ENCODE measurements at places on chromosomes 1 and 21.
A peak's percentile ranks its signal among the peaks of the same experiment; 100 is the strongest.

DNA sequence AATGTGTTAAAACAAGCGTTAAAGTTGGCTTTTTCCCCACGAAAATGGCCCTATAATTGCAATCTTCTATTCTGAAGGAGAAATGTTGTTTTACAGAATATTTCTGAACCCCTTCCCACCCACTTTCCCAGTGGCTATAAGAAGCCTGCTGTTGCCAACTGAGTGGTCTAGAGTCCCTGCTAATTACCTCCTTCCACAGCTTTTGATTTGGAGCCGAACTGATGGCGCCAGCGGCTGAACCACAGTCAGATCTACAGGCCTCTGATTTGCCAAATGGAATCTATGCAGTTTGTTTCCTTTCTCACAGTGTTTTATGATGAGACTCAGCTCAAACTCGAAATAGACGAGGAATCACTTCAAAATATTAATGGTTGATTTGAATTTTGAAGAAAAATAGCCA, 76.0 kb upstream of the C1orf105 start:
- DNase-seq = no peak

GRCh38 chr1:24289937-24290595, 29.1 kb upstream of the GRHL3 start:
- no peak for DNase-seq

DNA sequence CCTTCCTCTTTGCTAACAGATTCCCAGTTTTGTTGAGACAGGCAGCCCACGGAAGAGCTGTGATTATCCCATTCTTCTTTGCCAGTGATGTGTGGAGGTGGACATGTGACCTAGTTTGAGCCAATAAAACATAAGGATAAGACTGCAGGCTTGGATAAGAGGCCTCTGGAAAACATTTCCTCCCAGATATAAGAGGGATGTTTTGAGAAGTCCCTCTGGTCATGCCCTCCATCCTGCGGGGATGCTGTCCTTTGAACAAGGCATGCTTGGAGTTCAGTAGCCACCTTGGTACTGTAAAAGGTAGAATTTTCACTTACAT, 155.7 kb downstream of the TM2D1 start:
- DNase-seq = no peak

GRCh38 chr1:219697682-219698081, 84.8 kb upstream of the ZC3H11B start:
- no peak for DNase-seq

GRCh38 chr1:26537951-26538352, 8.4 kb downstream of the RPS6KA1 start:
- peak; percentile 74 for DNase-seq

GRCh38 chr1:207603777-207604176, 41.2 kb upstream of the CR1L start:
- peak; percentile 5 for DNase-seq

GRCh38 chr1:172630056-172630818, 28.7 kb upstream of the FASLG start:
- no peak for DNase-seq

GRCh38 chr1:21855257-21856096, 43.4 kb downstream of the LDLRAD2 start:
- no peak for DNase-seq

DNA sequence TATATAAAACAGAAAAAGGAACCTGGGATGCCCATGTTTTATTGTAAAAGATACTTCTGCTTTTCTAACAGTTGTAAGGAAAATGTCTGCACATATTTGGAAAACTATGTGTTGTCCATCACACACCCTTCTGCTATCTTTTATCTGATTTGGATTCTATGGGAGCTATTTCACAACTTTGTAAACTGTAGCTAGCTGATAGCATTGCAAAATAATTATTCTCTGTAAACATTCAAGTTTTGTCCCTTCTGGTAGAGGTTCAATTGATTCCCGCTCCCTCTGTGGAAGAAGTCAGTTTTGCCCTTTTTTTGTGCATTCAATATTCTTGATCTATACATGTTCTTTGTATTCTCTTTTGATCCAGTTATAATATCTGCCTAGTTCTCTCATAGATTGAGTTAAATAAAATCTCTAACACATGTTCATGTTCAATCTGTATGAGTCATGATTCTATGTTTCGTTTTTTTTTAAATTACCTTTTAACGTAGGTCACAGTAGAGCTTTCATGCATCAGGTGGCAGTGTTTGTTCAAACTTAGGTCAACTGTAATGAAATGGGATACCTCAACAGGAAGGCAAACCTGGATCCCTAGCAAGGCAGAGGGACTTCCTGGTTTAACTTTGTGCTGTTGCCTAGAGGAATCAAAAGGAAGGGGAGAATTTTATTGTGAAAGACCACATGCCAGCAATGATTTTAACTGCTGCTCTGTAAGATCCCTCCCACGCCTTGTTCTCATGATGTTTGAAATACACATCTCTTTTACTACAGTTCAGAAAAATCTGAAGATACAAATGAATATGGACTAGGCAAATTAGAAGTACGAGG, 26.0 kb upstream of the BCL9 start:
- peak; percentile 78 for DNase-seq

DNA sequence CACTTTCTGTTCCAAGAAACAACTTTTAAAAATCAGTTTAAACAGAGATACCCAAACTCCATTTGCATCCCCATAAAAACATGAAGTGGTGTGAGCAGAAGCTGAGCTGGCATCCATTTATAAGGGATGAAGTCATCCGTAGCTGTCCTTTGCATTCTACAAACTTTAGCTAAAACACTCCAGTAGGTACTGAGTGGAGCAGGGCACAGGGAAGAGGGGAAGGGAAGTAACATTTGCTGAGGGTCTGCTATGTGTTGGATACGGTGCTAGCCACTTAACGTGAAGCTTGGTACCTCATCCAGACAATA, 32.9 kb downstream of the VWA5B1 start:
- DNase-seq = no peak

DNA sequence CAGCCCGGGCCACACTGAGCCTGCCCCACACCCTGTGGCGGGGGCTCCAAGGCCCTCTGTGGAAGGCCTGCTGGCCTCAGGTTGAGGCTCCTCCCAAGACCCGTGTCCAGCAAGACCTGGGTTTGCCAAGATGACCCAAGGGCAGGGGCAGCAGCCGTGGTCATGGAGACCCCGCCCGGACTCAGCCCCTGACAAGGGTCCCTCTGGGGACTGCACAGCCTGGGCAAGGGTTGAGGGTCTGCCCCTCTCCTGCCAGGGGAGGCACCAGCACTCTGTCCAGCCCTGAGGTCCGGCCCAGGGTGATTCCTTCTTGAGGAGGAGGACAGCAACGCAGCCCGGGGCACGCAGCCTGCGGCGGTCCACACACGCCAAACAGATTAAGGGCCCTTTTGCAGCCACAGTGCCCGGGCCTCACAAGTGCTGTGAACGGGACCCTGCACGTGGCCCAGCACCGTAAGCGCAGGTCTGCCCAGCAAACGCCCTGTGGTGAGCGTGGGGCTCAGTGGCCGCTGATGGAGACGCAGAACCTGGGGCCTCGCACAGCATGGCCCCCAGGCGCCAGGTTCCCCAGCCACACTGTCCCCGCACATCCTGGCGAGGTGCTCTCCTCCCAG, 3.4 kb downstream of the SPATC1L start:
- DNase-seq = no peak

DNA sequence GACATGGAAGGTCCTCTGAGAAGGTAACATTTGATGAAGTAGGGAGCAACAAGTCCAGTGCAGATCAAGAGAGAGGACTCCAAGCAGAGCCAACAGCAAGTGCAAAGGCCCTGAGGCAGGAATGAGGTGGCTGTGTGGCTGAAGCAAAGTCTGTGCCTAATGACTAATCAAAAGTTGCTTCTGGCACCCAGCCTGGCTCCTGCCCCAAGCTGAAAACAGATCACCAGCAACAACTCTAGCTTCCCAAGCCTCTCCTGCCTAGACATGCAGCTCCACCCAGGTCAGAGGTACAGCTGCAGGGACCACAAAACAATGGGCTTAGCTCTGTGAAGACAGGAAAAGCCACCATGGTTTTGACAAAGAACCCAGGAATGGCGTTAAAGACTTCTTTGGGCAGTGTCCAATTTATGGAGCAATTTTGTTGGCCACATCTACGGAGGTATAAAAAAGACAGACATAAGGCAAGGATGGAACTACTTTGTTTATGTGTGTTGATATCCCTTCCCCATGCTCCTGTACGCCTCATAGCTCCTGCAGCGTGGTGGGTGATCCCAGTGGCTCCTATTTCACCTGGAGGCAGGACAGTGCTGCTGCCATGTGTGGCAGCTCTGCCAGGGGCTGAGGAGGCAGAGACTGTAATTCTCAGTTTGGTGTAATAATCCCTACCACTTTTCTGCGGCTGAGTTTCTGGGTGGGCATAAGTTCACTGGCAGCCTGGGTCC, 26.4 kb upstream of the IGSF3 start:
- no peak for DNase-seq

DNA sequence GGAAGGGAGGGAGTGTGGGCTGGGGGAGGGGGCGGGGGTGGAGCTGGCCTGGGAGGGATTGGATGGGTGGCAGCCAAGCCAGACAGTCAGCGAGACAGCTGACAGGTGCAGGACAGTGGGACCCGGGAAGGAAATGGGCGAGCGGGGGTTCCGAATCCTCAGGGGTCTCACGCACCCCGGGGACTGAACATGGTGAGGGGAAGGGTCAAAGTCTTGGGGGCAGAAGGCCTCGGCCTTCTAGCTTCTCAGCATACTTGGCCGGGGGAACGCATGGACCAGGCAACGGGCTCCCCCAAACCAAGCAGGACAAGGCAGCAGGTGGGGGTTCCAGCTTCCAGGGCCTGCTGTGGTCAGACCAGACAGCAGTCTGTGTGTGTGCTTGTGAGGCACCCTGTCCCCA, 23.1 kb downstream of the CASZ1 start:
- DNase-seq = no peak

DNA sequence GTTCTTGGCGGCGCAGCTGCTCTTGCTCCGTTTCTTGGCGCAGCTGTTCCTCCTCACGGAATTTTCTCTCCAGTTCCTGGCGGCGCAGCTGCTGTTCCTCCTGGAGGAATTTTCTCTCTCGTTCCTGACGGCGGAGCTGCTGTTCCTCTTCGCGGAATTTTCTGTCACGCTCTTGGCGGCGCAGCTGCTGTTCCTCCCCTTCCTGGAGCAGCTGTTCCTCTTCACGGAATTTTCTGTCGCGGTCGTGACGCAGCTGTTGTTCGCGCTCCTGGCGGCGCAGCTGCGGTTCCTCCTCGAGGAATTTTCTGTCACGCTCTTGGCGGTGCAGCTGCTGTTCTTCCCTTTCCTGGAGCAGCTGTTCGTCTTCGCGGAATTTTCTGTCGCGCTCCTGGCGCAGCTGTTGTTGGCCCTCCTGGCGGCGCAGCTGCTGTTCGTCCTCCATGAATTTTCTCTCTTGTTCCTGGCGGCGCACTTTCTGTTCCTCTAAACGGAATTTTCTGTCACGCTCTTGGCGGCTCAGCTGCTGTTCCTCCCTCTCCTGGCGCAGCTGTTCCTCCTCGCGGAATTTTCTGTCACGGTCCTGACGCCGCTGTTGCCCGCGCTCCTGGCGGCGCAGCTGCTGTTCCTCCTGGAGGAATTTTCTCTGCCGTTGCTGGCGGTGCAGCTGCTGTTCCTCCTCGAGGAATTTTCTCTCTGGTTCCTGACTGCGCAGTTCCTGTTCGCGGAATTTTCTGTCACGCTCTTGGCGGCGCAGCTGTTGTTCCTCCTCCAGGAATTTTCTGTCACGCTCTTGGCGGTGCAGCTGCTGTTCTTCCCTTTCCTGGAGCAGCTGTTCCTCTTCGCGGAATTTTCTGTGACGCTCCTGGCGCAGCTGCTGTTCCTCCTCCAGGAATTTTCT, 7.0 kb downstream of the TCHH start:
- no peak for DNase-seq

DNA sequence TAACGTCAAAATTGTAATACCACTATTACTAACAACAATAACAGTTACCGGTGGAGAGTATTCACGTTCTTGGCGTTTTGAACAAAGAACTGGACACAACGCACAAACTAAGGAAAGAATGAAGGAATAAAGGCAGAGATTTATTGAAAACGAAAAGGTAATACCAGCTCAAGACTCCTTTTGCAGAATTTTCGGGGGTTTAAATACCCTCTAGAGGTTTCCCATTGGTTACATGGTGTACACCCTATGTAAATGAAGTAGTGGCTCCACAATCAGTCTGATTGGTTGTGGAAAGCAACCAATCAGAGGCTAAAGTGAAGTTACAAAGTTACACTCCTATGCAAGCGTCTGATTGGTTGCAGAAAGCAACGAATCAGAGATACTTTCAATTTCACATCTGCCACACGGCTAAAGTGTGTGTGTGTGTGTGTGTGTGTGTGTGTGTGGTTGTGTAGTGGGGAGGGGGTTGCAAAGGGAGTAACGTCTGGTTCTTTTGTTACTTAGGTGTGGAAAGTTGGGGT, 1.1 kb upstream of the GTF2B start:
- no peak for DNase-seq

- DNase-seq = no peak
Observed at GRCh38 chr1:114594046-114594445, 12.6 kb upstream of the BCAS2 start.

- peak; percentile 83 for DNase-seq
Observed at GRCh38 chr21:36859744-36860501, 106.5 kb downstream of the HLCS start.

- no peak for DNase-seq
Observed at GRCh38 chr21:31497914-31498313, 153.9 kb upstream of the TIAM1 start.

DNA sequence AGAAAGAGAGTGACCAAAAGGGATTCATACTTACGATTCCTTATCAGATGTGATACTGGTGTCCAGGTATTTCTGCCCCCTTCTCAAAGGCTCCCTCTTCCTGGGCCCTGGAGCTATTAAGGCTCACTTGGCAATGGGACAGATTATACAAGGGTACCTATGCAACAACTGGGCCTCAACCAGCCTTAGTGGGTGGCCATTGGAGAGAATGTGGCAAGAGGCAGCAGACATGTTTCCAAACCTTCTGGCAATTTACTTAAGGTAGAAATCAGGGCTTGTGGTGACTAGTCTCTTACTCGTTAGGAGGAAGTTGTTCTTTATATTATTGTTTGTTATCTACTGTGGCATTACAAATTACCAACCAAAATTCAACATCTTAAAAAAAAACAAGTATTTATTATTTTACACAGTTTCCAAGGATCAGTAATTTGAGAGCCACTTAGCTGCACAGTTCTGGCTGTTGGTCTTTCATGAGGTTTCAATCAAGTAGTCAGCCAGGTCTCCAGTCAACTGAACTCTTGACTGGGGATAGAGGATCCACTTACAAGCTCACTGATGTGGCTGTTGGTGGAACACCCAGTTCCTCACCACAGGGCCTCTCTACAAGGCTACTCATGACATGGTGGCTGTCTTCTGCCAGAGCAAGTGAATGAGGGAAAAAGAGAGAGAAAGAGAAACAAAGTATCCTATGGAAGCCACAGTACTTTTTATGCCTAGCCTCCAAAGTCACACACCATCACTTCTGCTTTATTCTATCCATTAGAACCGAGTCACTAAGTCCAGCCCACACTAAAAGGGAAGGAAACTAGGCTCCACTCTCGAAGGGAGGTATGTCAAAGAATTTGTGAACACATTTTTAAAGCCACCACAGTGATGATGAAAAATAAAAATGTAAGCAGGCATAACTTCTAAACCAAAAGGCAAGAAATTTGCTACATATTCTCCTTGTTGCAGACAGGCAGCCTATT, 10.7 kb downstream of the ZNF648 start:
- DNase-seq = no peak

DNA sequence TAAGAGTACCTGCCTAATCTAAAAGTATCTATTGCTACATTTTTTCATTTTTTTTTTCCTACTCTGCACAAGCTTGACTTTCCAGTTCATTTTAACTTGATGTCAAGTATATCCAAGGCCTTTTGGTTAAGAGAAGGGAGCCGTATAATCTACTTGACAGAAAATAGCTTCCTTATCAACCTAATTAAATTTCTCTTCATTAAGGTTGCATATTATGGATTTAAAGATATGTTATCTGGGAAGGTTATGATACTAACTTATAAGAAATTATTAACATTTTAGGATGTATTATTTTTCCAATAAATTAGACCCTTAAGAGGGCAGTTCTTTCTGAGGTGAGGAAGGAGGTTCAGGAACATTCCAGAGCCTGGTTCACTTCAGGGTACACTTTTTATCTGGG, 83.1 kb upstream of the SGIP1 start:
- no peak for DNase-seq
